ENCODE measurements at places on chromosomes 4 and X.
A peak's percentile ranks its signal among the peaks of the same experiment; 100 is the strongest.

GRCh38 chr4:33162122-33162521, 2442.0 kb downstream of the PCDH7 start:
- DNase-seq, result no peak

DNA sequence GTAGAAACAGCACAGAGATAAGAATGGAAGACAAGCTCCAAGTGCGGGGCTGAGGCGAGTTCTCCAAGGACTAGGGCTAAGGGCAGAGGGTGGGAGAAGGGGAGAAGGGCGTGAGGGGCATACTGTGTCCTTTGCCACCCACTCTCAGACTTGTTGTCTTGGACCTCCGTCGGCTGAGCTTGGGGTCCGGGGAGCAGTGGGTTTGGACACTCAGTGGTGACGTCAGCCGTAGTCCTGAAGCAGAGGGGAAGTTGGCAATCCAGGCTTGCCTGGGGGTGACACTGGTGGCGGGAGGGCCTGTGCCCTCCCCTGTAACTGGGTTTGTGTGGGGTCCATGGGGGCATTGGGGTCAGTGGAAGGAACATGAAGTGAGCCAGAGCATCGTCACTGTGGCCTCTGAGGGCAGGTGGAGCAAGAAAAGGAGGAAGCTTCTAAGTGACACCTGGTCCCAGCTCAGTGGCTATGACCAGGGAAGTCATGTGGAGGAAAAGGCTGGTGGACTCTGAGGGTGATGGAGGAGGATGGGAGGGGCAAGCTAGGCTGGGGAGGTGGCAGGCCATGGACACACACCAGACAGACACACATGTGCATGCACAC, 17.6 kb downstream of the CD99 start:
- DNase-seq, result no peak

DNA sequence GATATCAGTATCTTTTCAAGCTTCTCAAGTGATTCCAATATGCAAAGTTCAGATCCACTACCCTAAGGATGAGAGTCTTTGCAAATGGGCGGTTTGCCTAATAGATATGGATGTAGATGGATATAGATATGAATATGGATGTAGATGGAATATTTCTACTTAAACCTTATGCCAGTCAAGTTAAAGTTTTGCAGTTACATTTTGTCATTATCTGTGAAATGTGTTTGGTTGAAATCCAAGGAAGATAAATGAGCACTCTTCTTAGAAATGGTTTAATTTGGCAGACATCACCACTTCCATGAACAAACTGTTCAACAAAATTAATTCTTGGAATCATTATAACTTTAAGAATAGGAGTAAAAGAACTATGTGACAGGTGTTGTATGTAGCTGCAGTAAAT, 1066.6 kb downstream of the PCDH18 start:
- no peak for DNase-seq

GRCh38 chr4:175048906-175049305, 130.7 kb downstream of the ADAM29 start:
- DNase-seq, result no peak

GRCh38 chr4:112817933-112818593, 181.1 kb downstream of the LARP7 start:
- peak; percentile 54 for DNase-seq

- DNase-seq, result no peak
Measured at GRCh38 chr4:52825460-52826090, 36.5 kb upstream of the RASL11B start.

- DNase-seq, result no peak
Measured at GRCh38 chr4:84495794-84496261, 3.3 kb downstream of the NKX6-1 start.

DNA sequence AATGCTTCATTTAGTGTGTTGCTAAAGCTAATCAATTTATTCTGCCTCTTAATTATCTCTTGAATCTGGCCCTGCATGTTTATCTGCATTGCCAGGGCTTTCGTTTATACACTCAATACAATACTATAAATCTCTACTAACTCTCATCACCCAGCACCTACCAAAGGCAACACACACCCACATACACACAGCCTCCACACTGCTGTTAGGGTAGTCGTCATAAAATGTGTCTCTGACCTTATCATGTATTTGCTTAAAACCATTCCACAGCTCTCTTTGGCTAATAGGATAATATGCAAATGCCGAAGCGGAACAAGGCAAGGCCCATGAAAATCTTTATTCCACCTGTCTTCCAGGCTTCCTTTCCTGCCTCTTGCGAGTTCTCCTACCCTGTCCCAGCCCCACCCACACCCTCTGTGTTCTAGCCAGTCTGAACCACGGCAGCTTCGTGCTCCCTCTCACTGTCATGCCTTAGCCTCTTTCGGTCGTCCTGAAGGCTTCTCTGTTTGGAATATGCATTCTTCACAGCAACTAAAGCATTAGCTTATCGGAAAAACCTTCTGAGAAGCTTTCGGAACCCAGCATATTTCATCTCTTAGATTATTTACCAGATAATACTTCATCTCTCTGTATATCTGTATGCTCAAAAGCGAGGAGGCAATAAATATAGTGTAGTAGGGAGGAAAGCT, 333.5 kb downstream of the TENM3 start:
- peak; percentile 64 for DNase-seq

DNA sequence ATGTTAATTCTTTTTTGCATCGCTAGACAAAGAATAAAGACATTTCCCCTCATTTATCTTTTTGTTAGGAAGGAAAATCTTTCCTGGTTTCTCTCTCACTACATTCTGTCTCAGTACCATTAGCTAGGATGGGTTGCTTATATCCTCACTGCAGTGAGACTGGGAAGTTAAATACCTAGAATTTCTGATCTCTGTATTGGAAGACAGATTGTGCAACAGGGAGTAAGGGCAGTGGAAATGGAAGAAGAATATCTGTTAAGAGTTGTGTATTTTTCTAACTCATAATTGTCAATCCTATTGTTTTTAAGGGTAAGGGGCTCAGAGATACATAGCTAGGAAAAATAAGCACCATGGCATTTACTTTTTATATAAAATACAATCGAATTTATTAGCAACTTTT, 19.6 kb downstream of the PTPN13 start:
- no peak for DNase-seq

GRCh38 chr4:74109870-74110605, 11.0 kb upstream of the CXCL2 start:
- peak; percentile 74 for DNase-seq

- no peak for DNase-seq
Measured at GRCh38 chrX:1802912-1803311, 188.1 kb downstream of the ASMT start.

GRCh38 chrX:2628751-2629315, 62.3 kb upstream of the CD99 start:
- DNase-seq, result no peak

- DNase-seq, result peak; percentile 20
Measured at GRCh38 chr4:189202869-189203271, 737.8 kb upstream of the FRG1 start.

Measured in SJSA1 (cell line).